A549 treated with CORT108297 at 1 μM for 4 hours (cell line): ENCODE measurements at places on chromosomes 16 and 17. TPM values are rescaled to one million over a fixed set of nuclear protein-coding genes. Genes with fewer than 3 reads are reported as not detected.

Gene TP53TG3C
- total RNA-seq, result 0.24 to 0.40 TPM (median 0.26 TPM) in 3 of 5 replicates, not detected in the others

Gene TK2
- total RNA-seq, result 15.4 to 18.2 TPM (median 16.1 TPM) in 5 replicates

Gene SGCA
- total RNA-seq, result 1.3 to 2.5 TPM (median 1.9 TPM) in 5 replicates

Gene SPNS2
- 7.3 to 14.4 TPM (median 12.0 TPM) in 5 replicates for total RNA-seq

Gene FKBP10
- 87.2 to 120 TPM (median 113 TPM) in 5 replicates for total RNA-seq

Gene BAIAP3
- 0.38 to 1.3 TPM (median 1.0 TPM) in 5 replicates for total RNA-seq

Gene CDR2
- total RNA-seq, result 37.4 to 46.3 TPM (median 43.3 TPM) in 5 replicates

Gene ARHGDIG
- 2.4 to 3.5 TPM (median 3.3 TPM) in 5 replicates for total RNA-seq

Gene IFT20
- 53.7 to 58.8 TPM (median 57.1 TPM) in 5 replicates for total RNA-seq

Gene TBC1D3I
- total RNA-seq, result 0.08 to 0.36 TPM (median 0.14 TPM) in 5 replicates

Gene HOXB9
- 7.5 to 8.7 TPM (median 7.8 TPM) in 5 replicates for total RNA-seq

Gene CBLN1
- 0.05 to 0.40 TPM (median 0.09 TPM) in 5 replicates for total RNA-seq

Gene PFN1
- total RNA-seq, result 2,450 to 3,030 TPM (median 2,898 TPM) in 5 replicates
